ENCODE measurements at places on chromosomes 12 and 14. TPM values are rescaled to one million over a fixed set of nuclear protein-coding genes. Genes with fewer than 3 reads are reported as not detected.

The ABCD2 gene
- 0.63 TPM for total RNA-seq

The NAB2 gene
- total RNA-seq: 21.4 TPM

The AKAP5 gene
- total RNA-seq: 1.5 TPM

The SLC7A7 gene
- total RNA-seq: 72.7 TPM

The JDP2 gene
- total RNA-seq: 43.0 TPM

The POU6F1 gene
- 12.4 TPM for total RNA-seq

The GYS2 gene
- not detected for total RNA-seq

The AQP2 gene
- not detected for total RNA-seq

The RBP5 gene
- 7.1 TPM for total RNA-seq

The KERA gene
- not detected for total RNA-seq

The C1QL4 gene
- total RNA-seq: 0.12 TPM

The CABP1 gene
- total RNA-seq: 2.3 TPM

The DAO gene
- not detected for total RNA-seq

The AMN gene
- 204 TPM for total RNA-seq

The FLRT2 gene
- total RNA-seq: 20.5 TPM
